Osteoblast (primary cell): ENCODE measurements at places on chromosomes 7 and 10. TPM values are rescaled to one million over a fixed set of nuclear protein-coding genes. Genes with fewer than 3 reads are reported as not detected.

GRCh38 chr7:134320201-134320600 is 3.5 kb upstream of the SLC35B4 start:
- no peak for DNase-seq
- H3K36me3 ChIP-seq = no peaks in the 10 kb centered on the region
- H3K27ac ChIP-seq = no peak overlapping the region
- no peak overlapping the region for H3K4me3 ChIP-seq

DNA sequence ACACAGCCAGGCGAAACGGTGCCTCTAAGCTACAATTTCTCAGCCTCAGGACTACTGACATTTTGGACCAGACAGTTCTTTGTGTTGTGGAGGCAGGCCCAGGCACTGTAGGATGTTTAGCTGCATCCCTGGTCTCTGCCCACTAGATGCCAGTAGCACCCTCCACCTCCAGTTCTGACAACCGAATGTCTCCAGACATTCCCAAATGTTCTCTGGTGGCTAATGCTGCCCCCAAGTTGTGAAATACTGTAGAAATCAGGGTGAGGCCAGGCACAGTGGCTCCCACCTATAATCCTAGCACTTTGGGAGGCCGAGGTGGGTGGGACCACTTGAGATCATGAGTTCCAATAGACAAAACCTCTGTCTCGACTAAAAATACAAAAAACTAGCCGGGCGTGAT is 18.2 kb downstream of the HNRNPF start:
- H3K27me3 ChIP-seq = no peaks in the 10 kb centered on the region
- peak; percentile 71 for DNase-seq
- peaks cover 85% of the 10 kb centered on the region for H3K36me3 ChIP-seq
- no peak overlapping the region for H3K27ac ChIP-seq
- peaks cover 7% of the 10 kb centered on the region for H3K4me1 ChIP-seq
- no peak overlapping the region for H3K4me3 ChIP-seq

EBF3 gene
- 31.8 and 35.4 TPM in 2 replicates for total RNA-seq

- DNase-seq = no peak
- no peak overlapping the region for H3K27ac ChIP-seq
- no peak overlapping the region for H3K4me3 ChIP-seq
- no peaks in the 10 kb centered on the region for H3K36me3 ChIP-seq
- H3K4me1 ChIP-seq = no peaks in the 10 kb centered on the region
- no peaks in the 10 kb centered on the region for H3K27me3 ChIP-seq
Observed at GRCh38 chr7:125241548-125241947, 311.9 kb upstream of the POT1 start.

GRCh38 chr7:33233659-33234058 is 104.3 kb downstream of the BBS9 start:
- H3K4me1 ChIP-seq = no peaks in the 10 kb centered on the region
- no peak for DNase-seq
- no peak overlapping the region for H3K27ac ChIP-seq
- no peak overlapping the region for H3K4me3 ChIP-seq
- no peaks in the 10 kb centered on the region for H3K36me3 ChIP-seq

DNA sequence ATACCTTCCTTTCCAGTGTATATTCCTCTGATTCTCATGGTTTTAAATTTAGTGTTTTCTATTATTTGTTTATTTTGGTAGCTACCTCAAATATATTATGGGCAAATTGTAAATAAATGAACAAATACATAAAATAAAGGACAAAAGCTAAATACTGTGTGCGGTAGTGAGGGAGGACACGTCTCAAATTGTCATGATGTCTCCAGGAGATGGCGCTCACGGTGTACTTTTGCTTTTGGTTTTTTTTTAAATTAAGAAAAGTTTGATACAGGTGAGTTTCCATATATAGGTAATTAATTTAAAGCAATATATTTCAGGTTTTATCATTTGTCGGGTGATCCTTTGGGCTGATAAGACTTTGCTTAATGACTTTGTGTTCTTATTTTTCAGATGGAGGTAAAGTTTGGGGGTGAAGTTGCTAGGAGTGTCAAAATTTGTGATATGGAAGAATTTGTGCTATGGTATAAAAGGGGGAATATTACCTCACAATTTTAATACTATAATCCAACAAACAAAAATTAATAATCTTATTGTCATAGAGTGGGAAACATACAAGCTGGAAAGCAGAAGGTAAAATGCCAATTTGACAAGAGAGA is 68.4 kb upstream of the TMEM229A start:
- H3K4me1 ChIP-seq = no peaks in the 10 kb centered on the region
- no peaks in the 10 kb centered on the region for H3K27me3 ChIP-seq
- H3K4me3 ChIP-seq = no peak overlapping the region
- DNase-seq = no peak
- H3K36me3 ChIP-seq = no peaks in the 10 kb centered on the region

DNA sequence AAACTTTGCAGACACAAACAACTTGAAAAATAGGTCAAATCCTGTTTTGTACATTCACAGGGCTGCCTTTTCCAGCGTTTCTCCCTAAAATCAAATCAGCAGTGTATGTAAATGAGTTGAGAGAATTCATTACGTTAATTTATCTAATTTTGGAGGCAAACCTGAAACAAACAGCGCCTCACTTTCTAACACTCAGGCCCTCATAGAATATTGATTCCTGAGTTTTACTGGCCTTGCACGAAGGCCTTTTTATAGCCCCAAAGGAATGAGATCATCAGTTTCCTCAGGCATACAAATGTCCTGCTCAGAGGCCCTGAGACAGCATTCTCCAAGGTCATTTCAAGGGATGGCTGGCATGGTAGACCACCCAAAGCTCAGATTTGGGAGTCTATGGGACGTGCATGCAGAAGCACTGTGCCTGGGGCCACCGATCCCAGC is 131.7 kb upstream of the CHST15 start:
- H3K4me1 ChIP-seq = peaks cover 23% of the 10 kb centered on the region
- H3K27ac ChIP-seq = peak overlapping the region; percentile 24
- H3K4me3 ChIP-seq = no peak overlapping the region
